ENCODE measurements at places on chromosomes 7 and 10. TPM values are rescaled to one million over a fixed set of nuclear protein-coding genes. Genes with fewer than 3 reads are reported as not detected.

The CALY gene
- total RNA-seq, result not detected

DNA sequence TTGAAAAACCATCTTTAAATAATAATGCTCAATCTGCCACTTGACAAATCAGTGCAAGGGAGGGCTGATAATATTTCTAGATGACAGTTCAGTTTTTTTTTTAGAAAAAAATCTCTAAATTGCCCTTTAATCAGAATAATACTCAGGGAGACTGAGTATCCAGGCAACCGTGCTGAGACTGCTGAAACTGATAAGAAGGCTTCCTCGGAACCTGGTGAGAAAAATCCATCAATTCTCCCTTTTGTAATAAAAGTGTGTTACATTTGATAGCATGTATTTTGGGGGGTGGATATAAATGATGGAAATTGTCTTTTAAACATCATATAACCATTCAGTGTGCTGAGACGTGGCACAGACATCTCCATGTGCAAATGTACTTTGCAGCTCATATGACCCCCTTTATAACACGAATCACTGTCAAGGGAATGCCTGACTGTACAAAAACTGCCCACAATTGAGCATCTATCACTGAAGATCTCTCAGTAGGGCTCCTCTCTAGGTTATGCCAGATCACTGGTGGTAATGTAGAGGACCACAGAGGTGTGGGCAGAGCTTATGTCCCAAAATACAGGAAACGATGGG lies 491.1 kb upstream of the ADARB2 start:
- H3K4me3 ChIP-seq, result no peak overlapping the region
- H3K27me3 ChIP-seq, result peaks cover 21% of the 10 kb centered on the region
- no peak overlapping the region for H3K27ac ChIP-seq
- H3K4me1 ChIP-seq, result no peaks in the 10 kb centered on the region

DNA sequence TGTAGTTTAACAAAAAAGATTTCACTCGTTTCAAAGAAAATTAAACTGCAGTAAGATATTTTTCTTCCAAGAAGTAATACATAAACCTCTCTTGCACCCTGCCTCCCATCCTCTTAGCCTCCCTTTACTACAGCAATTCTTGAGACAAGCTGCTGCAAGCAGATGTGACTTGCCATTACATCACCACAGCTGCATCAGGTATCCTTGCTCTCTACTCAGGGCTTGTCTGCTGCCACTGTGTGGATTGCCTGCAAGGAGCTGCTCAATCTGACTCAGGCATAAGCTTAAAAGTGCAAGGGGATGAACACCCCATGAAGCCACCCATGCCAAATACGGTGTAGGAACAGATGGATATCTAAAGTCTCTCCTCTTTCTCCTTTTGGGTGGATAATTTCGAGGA lies 609.9 kb downstream of the DNAJB9 start:
- DNase-seq, result no peak
- H3K4me3 ChIP-seq, result no peak overlapping the region
- H3K36me3 ChIP-seq, result no peaks in the 10 kb centered on the region
- no peak overlapping the region for H3K27ac ChIP-seq

GRCh38 chr7:150731916-150732315 lies 5.3 kb upstream of the GIMAP5 start:
- H3K27ac ChIP-seq, result no peak overlapping the region
- H3K4me1 ChIP-seq, result no peaks in the 10 kb centered on the region
- peaks cover 20% of the 10 kb centered on the region for H3K27me3 ChIP-seq
- no peak for DNase-seq

GRCh38 chr10:9137368-9137767 lies 1082.9 kb downstream of the GATA3 start:
- no peaks in the 10 kb centered on the region for H3K4me1 ChIP-seq
- no peak for DNase-seq
- H3K27me3 ChIP-seq, result no peaks in the 10 kb centered on the region
- no peak overlapping the region for H3K4me3 ChIP-seq

- no peaks in the 10 kb centered on the region for H3K36me3 ChIP-seq
- no peaks in the 10 kb centered on the region for H3K27me3 ChIP-seq
- H3K27ac ChIP-seq, result no peak overlapping the region
- DNase-seq, result no peak
Observed at GRCh38 chr10:72490951-72491350, 134.9 kb downstream of the MICU1 start.

GRCh38 chr7:124856299-124856888 lies 73.2 kb downstream of the POT1 start:
- H3K4me1 ChIP-seq, result no peaks in the 10 kb centered on the region
- H3K27me3 ChIP-seq, result no peaks in the 10 kb centered on the region
- peak; percentile 36 for DNase-seq
- no peak overlapping the region for H3K27ac ChIP-seq

- no peak overlapping the region for H3K27ac ChIP-seq
- no peak for DNase-seq
- H3K4me1 ChIP-seq, result no peaks in the 10 kb centered on the region
- 0 out of 2 replicates have a peak, but pooled peaks cover 5% of the 10 kb centered on the region for H3K36me3 ChIP-seq
Observed at GRCh38 chr10:118701529-118702323, 53.0 kb downstream of the CACUL1 start.

Measured in PC-9 (cell line).